NCI-H748 treated with DMSO at 0.1 percent for 48 hours (cell line): ENCODE measurements at places on chromosomes 3 and 15.

- no peak for DNase-seq
Observed at GRCh38 chr3:105906836-105907235, 38.0 kb upstream of the CBLB start.

DNA sequence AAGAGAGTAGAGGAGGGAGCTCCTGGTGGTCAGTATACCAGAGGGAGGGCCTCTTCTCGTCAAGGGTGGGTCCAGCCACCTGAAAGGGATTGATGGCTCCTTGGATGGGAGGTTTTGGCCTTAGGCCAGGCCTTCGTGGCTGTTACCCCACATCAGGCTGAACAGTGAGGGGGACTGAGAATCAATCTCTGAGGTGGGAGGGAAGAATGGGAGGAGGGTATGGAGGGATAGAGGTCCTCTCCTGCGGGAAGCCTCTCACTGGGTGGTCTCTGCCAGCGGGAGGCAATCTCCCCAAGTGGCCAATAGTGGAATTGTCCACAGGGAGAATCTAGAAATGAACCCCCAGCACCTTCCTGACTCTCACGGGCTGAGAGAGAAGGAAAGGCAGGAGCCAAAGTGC, 53.5 kb downstream of the BSN start:
- DNase-seq: no peak

DNA sequence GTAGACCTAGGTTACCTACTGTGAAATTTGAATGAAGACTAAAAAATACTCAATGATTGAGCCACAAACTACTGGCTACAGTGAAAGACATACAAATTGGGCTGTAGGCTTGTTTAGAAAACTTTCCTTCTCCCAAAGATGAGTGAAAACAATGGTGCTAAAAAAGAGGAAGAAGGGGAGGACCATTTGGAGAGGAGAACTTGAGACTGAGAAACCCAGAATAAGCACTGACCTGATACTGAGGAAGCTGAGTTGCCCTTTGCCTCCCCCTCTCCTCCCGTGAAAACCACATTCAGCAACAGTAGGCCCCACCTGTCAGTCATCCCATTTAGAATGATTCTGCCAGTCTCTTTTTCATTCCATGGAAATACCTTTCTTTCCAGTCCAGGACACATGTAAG, 484.0 kb upstream of the TGFBR2 start:
- DNase-seq: no peak

DNA sequence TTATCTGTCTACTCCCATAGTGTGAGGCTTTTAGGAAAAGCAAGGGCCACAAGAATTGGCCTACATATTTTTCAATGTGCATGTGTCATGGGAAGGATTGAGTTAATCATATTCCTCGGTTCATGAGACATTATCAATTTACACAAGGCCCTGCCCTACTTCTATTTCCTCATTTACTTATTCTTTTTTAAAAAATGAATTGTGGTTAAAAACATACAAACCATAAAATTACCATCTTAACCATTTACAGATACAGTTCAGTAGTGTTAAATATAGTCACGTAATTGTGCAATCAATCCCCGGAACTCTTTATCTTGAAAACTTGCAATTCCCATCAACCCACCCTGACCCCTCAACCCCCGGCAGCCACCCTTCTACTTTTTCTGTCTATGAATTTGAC, 284.0 kb upstream of the GADL1 start:
- DNase-seq: no peak
